Fibroblast of the aortic adventitia (primary cell): ENCODE measurements at places on chromosomes 2 and 18.

GRCh38 chr2:241140445-241140840 lies 8.8 kb downstream of the PASK start:
- DNase-seq, result no peak

DNA sequence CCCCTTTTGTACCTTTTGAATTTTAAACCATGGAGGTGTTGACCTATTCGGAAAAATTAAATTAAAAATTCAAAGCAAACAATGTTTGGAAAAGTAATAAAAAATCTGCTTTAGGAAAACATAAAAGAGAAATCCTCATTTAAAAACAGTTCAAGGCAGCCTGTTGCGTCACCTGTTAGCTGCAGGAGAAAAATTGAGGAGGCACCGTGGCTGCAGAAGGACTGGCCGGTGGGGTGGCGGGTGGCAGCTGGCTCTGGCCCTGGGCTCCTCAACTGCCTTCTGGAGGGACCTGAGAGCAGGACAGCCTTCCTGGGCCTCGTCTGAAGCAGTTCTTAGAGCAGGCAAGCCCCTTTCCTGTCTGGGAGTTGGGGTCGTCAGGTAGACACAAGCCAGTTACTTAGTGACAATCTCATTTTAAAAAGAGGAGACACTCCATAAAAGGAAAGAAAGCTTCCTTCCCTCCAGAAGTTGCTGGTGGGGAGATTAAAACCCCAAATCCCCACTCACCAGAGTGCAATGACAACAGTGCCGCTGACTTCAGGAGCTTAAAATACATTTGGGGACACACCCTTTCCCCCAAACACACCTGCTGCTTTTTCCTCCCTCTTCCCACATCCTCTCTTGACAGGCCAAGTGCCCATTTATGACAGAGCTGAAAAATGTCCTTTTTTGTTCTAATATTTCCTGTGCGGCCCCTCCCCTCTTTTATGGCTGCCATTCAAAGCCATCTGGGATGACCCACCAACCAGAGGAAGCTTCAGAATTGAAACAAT lies 9.7 kb downstream of the ZBTB7C start:
- DNase-seq, result no peak

DNA sequence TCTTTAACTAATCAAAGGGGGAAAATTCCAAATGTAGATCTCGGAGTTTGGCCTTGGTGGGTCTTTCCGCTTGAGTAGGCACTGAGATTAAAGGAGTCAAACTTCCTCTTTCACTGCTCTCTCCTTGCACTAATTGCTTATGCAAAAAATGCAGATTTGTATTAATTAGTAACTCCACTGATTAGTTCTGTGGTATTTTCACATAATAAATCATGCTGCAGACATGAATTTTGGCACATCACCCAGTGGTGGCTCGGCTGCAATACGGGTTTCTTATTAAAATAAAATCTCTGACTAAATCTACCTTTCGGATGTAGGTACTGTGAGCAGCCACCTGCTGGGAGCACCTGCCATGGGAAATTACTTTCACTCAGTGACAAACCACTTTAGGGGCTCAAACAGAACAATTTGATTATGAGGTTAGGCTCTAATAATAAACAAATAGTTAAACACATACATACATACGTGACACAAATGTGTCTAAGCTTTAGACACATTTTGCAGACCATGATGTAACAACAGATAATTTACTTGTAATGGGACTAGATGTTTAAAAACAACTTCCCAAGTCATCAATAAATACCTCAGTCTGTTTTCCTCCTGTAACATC lies 6.4 kb upstream of the NEUROD1 start:
- no peak for DNase-seq

DNA sequence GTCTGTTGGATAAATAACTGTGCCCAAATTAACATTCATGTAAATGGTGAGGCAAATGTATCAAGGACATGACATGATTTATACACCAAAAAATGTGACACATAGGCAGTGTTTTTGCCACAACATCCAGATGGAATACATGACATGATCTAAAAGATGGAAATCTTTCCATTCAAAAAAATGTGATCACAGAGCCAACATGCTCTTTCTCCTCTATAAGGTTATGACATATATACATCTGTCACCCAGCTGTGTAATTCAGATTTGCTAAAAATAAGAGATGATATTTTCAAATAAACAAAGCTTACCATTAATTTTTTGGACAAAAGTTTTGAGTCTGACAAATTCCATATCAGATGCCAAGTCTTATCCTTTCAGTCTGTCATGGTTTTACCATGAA lies 95.5 kb upstream of the COL3A1 start:
- DNase-seq, result no peak

GRCh38 chr2:72127401-72128058 lies 20.1 kb downstream of the CYP26B1 start:
- DNase-seq, result no peak

- no peak for DNase-seq
These were observed 78.5 kb downstream of the SDC1 start for GRCh38 chr2:20146401-20146800.

DNA sequence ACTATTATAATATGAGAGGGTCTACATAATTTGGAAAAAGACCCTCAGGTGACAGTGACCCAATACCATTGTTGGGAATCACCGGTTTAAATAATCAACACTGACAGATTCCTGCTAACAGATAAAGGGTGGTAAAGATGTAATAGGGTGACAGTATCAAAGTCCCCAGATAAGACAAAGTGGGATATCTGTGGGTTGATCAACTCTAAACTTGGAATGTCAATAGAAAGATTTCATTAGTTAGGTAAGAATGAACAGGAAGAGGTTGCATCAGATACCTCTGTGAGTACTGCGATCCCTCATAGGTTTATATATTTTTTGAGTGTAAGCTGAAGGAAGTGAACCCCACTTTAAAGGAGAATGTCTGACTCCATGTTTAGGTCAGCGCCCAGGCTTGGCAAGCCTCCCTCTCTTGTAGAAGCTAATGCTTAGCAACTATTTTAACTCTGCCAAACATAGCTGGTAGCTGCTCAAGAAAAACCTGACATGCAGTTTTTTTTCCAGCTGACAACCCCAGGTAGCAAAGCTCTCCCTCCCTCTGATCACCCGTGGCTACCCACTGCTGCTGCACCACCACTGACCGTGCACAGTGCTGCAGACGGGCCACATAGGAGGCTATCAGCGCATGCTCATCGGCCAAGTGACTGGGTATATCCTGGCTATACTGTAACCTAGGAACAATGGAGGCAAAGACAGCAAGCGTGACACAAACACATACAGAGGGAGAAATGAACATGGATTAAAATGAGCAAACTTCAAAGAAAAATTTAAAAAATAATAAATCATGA lies 113.3 kb upstream of the DNMT3A start:
- no peak for DNase-seq

DNA sequence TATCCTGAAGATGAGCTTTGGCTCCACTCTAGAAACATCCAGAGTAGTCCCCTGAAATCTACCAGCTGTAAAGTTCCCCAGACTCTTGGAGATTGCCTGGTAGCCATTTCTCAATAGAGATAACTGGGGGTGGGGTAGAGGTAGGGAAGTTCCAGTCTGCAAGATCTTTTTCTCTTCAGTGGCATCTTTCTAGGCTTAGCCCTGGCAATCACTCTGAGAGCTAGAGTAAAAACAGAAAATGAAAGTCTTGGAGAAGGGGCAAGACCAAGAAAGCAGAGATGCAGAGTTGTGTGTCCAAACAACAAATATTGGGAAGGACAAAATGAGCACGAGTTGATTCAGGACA lies 41.8 kb upstream of the LCLAT1 start:
- DNase-seq, result no peak
